ENCODE measurements at places on chromosomes 5 and 9.

GRCh38 chr5:173310218-173310769 lies 17.9 kb downstream of the STC2 start:
- no peak for DNase-seq

DNA sequence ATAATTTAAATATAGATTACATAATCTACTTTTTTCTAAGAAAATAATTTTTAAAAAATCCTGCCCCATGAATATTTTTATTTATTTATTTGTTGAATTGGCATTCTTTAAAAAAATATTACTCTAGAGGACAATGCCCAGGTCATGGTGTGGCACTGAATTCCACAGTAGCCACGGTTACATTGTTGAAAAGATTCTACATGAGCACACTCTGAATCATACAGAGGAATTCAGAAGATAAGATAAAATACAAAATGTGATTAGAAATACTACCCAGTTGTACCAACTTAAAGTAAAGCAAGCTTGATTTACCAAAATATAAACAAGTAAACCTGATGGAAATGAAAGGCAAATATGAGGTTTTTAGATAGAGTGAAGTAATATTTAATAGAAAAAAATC lies 183.7 kb downstream of the HCN1 start:
- DNase-seq: no peak

DNA sequence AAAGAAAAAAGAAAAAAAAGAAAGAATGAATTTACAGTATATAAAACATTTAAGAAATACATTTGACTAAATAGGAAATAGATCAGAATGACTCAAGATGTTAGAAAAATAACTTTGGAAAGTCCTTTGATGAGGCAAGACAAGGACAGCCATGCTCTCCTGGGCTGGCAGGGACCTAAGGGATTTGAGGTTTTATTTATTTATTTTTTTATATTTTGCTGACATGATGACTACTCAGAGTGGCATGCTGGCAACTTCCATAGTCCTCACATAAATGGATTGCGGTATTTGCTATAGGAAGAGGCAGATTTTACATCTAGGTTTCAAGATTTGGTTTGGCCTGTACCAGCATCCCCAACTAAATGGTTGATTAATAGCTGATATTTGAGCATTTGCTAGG lies 17.7 kb downstream of the SLC28A3 start:
- no peak for DNase-seq

- no peak for DNase-seq
These were observed 494 bp upstream of the CXXC5 start for GRCh38 chr5:139647506-139648204.

DNA sequence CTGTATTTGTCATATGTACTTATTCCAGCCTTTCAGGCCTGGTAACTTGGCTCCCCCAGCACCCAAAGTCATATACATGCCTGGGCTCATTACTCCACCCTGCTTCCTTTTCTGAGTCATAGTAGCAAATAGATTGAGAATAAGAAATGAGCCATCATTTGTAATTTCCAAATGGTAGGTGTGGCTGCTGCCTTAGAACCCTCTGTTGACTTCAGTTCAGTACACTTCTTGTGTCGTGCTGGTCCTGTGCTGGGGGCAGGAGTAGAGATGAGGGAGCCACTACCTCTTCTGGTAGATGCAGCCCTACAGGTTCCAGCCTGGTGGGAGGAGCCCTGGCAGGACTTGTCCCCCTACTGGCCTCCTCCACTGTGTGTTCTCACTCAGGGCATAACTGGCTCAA lies 11.1 kb downstream of the GM2A start:
- no peak for DNase-seq

DNA sequence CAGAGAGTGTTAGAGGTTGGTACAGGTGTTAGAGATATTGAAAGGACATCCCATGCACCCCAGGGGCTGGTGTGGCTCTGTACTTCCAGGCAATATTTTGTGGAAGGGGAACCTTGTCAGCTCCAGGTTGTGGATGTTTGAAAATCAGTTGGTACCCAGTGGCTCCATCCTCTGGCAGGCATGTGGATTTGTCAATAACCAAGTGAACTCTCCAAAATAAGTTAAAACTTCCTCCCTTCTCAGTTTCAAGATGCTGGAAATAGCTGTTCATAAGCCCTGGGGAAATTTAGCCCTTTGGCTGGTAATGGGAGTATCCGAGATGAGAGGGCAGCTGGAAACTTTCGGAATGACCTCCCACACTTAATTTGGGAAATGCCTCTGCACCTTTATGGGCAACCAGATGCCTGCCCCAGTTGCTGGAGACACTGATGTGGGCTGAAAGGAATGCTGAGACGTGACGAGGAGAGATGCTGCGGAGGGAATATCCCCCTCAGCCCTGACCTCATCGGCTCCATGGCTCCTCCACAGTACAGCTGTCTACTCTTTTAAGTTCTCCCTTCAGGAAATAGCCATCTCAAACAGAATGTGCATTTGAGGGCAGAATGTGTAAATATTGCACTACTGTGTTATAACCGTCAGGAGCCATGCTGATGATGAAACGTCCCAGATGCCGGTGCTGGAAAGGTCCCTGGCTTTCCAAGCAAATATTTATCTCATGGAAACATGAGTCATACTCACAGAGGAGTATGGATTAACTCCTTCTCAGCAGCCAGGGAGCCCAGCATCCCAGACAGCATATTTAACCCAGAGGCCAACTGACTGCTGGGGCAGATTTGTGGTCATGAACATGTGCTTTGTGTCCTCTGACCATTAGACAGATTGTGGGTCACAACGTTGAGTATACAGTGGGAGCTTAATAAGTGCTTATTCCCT lies 29.5 kb downstream of the TGFBI start:
- no peak for DNase-seq

DNA sequence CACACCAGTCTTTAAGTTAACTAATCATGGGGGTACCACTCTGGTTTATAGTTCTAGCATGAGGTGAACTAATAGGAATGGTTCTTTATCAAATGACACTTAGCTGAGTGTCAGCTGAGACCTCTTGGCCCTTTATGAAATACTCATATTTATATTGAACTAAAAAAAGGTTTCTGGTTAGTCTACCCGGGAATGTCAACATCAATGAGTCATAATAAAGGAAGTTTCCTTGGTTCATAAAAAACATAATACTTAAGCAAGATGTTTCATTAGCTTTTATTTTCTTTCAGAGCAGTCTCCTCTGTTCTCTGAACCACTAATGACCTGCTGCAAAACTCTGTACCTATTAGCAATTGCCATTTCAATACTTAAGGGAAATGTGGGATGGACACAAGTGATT lies 13.7 kb downstream of the DAB2 start:
- no peak for DNase-seq

- no peak for DNase-seq
These were observed 222.4 kb downstream of the MAPKAP1 start for GRCh38 chr9:125484350-125485282.

DNA sequence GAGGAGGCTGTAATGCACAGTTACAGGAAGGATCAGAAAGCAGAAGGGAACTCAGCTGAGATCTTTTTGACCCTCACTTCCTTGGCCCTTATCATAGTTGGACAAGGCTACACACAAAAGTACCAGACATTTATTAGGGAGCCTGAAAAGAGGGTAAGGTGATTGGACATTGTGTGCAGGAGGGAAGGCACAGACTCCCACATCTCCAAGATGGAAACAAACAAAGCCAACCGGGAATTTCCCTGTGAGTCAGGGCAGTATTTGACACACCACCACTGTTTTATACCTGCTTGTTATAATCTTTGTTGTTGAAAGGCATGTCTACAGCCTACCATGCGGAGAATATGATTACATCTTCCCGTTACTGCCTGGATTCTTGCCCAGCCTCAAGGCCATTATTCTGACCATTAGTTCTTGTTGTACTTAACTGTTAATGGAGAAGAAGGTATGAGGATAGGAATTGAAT lies 3.0 kb upstream of the CCNG1 start:
- no peak for DNase-seq

DNA sequence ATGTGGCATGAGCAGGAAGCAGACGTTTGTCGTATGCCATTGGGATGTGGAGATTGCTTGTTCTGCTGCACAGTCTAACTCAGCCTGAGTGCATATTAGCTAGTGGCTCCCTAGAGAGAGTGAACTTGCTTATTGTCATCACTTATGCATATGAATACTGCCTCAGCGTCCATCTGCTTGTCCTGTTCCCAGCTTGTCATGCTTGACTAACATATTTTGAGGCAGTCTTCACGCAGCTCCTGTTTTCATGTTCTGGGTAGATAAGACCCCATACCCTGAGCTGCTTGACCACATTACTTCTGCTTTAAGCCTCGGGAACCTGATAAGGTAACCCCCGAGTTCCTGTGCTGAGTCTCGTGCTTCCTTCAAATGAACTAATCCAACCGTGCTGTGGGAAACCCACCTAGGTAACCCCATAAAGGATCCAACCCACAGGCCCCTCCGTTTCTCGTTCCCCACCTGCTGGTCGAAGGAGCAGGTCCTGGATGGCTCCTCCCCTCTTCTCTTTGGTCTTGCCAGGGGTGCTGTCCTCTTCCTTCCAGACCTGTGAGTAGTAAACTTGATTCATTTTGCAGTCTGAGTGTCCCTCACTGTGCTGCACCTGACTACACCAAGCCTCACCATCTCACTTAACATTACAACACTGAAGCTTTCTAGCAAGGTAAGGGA lies 25.0 kb downstream of the ANKRD33B start:
- DNase-seq: no peak

DNA sequence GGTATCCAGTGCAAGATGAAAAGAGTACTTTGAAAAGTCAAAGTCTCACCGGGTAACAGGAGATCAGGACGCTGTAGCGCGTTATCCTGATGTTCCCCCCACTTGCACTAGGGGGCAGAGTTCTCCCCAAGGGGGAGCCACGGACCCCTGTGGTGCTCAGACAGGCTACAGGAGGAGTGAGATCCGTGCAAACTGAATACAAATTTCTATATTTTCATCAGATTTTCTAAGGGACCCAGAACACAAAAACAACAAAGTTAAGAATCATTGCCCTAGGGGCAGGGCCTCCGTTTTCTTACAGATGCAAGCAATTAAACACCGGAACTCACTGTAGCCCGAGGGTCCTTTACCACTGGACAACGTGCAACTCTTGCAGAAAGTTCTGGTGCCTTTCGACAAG lies 2.0 kb downstream of the MYO10 start:
- DNase-seq: no peak

GRCh38 chr5:146944019-146944418 lies 65.5 kb upstream of the PPP2R2B start:
- no peak for DNase-seq

GRCh38 chr9:87991151-87991870 lies 17.0 kb upstream of the CDK20 start:
- no peak for DNase-seq

DNA sequence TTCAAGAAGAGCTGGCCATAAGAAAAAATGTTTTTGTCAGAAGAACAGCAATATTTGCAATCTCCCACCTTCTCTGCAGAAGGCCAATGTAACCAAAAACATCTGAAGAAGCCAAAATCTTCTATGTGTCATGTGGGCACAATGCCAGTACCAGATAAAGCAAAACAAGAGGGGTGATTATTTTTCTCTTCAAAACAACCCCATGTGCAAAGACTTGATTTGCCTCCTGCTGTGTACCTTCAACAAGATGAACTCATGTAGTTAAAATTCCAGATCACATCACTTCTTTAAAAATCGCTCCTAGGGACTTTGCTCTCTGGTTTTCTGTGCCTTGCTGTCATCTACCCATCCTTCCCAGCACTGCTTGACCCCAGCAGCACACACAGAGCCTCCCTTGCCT lies 134.0 kb upstream of the MAP3K1 start:
- no peak for DNase-seq

DNA sequence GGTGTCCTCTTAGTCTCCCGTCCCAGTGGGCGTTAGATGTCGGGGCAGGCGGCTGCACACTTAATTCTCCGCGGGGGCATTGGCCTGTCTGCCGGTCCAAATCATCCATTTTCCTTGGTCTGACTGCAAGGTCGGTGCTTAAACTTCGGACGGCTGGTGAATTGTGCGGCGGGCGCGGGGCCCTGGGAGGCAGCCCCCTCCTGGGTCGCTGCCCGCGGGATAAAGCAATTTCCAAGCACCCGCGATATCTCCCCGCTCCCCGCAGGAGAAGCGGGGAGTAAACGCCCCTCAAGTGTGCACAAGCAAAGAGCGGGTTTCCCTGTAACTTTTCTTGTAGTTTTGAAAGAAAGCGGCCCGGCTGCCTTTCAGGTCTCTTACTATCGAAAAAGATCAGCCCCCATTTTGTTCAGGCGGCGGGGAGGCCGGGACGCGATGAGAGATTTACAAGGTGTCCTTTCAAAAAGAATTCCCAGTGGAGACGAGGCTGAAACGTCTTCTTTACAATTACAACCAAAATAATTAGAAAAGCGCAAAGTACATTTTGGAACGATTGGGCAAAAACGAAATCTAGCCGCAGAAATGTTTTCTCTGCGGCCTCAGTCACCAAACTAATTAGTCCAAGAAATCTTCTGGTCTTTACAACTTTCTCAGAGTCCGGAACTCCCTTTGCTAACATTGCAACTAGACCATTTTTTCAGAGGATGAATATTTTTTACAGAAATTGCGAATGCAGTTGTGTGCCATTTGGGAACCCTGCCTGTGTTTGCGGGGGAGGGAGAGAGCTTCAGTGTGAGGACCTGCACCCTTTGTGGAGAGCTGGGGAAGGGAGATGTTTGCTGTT lies 1.8 kb downstream of the IRX1 start:
- no peak for DNase-seq

DNA sequence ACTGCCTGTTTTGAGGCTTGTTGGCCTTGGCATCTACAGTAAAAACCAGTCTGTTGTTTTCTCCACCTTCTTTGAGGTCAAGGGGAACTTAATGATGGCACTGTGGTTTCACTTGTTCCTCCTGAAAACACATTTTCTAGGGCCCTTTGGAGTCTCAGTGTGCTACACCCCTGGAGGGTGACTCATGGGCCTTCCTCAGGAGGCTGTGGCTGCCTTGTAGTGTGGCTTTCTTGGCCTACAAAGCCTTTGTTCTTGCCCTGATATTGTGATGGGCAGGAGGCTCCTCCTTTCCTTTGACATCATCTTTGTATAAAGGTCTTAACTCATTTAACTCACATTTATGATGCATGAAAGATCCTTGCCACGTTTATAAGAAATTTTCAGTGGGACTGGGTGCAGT lies 56.3 kb upstream of the GPBP1 start:
- DNase-seq: no peak

- DNase-seq: peak; percentile 94
These were observed 118.6 kb downstream of the RGS3 start for GRCh38 chr9:113581865-113582697.

- no peak for DNase-seq
These were observed 209.5 kb downstream of the MEF2C start for GRCh38 chr5:88673253-88674105.

Measured in T-helper 1 cell (primary cell).